ENCODE measurements at places on chromosomes 7 and 10.

GRCh38 chr10:63878428-63878827, 357.2 kb downstream of the REEP3 start:
- DNase-seq: no peak

DNA sequence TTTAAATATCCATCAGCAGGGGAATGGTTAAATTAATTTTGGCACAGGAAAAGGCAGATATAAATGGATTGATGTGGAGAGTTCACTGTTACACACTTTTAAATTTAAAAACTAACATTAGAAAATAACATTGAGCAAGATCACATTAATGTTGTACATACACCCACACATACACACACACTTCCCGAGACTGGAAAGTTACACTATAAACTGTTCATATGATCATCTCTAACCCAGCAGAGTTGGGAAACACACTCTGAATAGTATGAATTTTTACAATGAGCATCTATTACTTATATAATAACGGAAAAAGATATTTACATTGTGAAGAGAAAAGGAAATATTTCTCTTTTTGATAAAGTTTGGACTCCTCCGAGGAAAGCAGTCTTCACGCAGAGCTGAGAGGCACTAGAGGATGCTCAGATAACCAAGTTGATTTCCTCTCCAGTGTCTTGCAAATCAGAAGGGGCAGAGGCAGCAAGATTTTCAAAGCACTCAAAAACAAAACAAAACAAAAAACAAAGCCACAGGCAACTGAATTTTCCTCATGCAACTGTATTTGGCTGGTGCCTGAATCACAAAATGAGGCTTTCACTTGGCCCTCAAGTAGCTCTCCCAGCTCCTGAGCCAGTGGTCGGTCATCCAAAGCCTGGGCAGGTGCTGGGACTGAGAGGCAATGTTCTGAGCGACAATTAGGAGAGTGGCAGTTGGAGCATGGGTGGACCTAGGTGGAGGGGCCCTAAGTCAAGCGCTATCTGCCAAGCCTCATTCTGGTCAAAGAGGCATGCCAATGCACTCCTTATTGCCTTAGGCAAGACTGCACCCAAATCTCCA, 10.5 kb upstream of the GATAD1 start:
- DNase-seq: no peak

- no peak for DNase-seq
These were observed 14.0 kb downstream of the NACAD start for GRCh38 chr7:45074528-45075354.

DNA sequence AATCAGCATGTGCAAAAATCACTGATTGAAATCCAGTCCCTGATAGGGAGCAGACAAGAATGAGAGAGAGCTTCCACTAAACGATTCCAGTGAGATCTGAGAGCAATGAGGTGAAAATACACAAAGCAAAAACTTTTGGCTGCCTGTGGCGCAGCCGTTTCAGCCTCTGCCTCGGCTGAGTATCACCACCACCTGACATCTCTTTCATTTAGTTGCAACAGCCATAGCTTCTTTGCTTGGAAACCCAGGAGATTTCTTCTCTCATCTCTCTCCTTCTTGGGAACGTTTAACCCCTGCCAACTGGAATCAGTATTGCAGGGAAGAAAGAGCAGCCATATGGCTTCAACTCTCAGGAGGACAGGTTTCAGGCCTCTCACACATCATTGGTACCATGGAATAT, 237.3 kb upstream of the AGK start:
- DNase-seq: no peak

- DNase-seq: no peak
These were observed 27.2 kb downstream of the LSM5 start for GRCh38 chr7:32462977-32463376.

DNA sequence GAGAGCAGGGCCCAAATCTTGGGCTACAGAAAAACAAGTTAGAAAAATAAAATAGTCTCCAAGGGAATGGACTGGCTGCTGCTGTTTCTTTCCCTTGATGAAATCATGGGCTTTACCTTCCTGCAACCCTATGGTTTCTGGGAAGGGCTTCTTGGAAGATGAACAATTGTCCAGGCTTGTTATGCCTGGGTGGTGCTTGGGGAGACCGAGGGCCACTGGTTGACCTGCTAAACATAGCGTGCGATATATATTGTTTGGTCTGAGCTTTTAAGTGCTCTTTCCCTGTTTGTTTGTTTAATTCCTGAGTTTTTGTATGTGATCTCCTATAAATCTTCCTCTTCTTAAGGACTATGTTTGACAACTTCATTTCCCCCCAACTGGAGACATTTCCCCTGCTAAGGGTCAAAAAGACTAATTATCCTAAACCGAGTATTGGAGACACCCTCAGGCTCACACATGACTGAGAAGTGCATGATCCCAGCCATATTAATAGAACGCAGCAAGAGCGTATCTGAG, 37.9 kb downstream of the SLC25A28 start:
- no peak for DNase-seq

DNA sequence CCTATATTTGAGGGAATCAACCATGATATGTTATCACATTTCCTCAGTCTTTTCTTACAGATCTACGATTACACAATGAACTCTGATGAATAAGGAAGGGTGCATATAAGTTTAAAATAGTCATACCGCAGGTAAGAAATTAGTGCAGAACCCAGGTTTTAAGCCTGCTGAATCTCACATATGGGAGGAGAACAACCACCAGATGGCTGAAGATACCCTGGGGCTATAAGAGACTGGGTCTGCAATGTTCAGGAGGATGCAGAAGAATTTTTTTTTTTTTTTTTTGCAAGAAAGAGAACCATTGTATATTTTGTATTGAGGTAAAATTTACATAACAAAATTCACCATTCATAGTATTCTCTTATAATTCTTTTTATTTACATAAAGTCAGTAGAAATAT, 372.3 kb upstream of the MYO3A start:
- DNase-seq: no peak

DNA sequence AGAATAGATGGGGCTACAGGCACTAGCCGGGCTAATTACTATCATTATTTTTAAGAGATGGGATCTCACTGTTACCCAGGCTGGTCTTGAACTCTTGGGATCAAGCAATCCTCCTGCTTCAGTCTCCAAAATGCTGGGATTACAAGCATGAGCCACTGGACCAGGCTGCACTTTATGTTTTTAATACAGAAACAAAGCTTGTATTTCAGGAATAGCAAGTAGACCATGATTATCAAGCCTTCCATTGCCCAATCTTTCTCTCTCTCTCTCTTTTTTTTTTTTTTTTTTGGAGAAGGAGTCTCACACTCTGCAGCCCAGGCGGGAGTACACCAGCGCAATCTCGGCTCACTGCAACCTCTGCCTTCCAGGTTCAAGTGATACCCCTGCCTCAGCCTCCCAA, 75.4 kb downstream of the MDH2 start:
- no peak for DNase-seq

DNA sequence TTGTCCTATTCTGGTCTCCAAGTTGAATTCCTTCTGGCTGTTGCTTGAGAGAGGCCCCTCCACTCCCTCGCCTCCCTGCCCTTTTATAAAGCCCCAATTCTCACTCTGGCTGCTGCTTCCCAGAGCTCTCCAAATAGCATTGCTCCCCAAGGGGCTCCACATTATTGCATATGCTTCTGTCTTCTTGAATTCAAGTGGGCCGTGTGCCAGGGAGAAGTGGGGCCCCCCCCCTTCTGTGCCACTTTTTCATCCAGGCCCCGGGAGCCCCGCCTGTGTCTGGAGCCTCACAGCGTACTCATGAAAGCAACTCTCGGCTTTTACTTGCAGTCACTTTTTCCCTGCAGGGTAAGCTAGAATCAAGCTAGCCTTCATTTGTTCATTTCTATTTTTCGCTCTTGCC, 265.1 kb downstream of the CCSER2 start:
- no peak for DNase-seq

DNA sequence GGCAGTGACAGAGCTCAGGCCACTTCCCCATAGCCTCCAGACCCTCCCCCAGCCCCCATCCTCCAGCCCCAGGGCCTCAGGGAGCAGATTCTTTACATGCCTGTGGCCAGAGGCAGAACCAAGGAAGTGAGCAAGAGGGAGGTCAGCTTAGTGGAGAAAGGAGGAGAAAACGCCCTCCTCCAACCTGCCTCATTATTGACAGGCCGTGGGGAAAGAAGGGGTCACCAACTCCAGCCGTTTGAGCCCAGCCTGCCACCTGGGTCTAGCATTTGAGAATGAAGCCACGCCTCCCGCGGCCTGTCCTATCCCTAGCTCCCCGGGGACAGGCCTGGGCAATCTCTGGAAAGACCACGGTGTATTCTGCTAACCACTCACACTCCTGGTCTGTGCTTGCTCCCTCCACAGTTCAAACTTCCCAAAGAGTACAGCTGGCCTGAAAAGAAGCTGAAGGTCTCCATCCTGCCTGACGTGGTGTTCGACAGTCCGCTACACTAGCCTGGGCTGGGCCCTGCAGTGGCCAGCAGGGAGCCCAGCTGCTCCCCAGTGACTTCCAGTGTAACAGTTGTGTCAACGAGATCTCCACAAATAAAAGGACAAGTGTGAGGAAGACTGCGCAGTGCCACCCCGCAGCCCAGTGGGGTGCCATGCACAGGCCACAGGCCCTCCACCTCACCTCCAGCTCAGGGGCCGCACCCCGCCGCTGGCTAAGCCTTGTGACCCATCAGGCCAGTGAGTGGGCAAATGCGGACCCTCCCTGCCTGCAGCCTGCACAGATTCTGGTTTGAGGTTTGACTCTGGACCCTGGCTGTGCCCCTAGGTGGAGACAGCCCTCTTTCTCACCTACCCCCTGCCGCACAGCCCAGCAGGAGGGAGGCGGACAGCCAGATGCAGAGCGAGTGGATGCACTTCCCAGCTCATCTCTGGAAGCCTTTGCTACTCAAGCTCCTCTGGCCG, 14.3 kb upstream of the TRIM8 start:
- DNase-seq: no peak

- DNase-seq: no peak
These were observed 113.9 kb downstream of the DIP2C start for GRCh38 chr10:575402-576129.

DNA sequence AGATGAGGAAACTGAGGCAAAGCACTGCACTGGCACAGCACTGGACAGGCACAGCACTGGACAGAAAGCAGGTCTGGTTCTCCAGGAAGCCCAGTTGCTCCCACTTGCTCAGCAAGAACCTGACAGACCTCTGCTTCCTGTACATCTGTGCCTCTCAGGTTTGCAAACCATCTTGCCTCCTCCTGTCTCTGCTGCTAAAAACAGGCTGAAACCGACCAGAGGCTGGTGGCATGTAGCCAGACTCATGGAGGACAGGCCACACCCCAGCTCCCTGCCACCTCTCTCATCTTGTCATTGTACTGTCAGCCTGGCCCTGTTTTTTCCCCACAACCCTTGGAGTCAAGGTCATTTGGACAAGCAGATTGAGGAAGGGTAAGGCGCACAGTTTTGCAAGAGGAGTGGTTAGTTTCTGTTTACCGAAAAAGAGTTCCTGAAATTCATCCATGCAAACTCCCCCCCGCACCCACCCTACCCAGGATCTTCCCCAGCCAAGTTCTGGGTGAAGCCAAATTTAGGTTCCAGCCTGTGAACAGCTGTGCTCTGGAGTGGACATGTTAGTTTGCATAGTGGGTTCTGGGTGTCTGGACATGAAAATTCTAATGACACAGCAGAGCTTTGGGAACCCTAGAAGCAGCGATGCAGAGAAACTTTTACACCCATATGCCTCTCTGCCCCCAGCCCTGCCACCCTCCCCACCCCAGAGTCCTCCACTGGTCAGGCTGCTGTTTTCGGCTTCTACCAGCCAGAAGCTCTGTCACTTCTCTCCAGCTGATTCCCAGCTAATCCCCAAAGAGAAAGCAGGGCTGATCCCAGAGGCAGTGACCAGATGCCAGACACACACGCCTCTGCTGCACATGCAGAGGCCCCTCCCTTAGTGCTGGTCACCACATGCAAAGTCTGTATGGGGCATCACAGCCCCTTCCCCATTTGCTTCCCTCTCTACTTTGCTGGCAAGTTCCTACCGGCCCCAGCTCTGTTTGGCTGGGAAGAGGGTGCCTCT, 8.5 kb upstream of the C10orf105 start:
- DNase-seq: no peak

All from HS-27A (cell line).